Hair follicle dermal papilla cell (primary cell): ENCODE measurements at places on chromosomes 11 and 22. TPM values are rescaled to one million over a fixed set of nuclear protein-coding genes. Genes with fewer than 3 reads are reported as not detected.

MPPED1 gene
- not detected in 2 replicates for total RNA-seq

CSNK1E gene
- total RNA-seq: 138 and 160 TPM in 2 replicates

MS4A2 gene
- not detected in 2 replicates for total RNA-seq

IL10RA gene
- 0.16 TPM in 1 of 2 replicates, not detected in the other for total RNA-seq

IL18BP gene
- 2.9 and 3.9 TPM in 2 replicates for total RNA-seq

FLRT1 gene
- under 0.01 and 0.32 TPM in 2 replicates for total RNA-seq
